Activated B cell treated with CpG ODN at 0.5 μM for 24 hours (primary cell): ENCODE measurements at places on chromosomes 4 and X. TPM values are rescaled to one million over a fixed set of nuclear protein-coding genes. Genes with fewer than 3 reads are reported as not detected.

Gene MAGEB17
- total RNA-seq, result not detected in 2 replicates

Gene NHSL2
- 0.29 TPM in 2 replicates for total RNA-seq

Gene SYTL4
- 0.20 and 0.39 TPM in 2 replicates for total RNA-seq

Gene KCTD8
- total RNA-seq, result not detected in 2 replicates

DNA sequence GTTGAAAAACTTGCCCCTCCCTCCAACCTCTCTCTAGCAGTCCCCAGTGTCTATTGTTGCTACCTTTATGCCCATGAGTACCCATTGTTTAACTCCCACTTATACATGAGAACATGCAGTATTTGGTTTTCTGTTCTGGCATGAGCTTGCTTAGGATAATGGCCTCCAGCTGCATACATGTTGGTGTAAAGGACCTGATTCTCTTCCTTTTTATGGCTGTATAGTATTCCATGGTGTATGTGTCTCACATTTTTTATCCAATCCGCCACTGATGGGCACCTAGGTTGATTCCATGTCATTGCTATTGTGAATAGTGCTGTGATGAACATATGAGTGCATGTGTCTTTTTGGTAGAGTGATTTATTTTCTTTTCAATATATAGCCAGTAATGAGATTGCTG, 50.0 kb upstream of the GPC4 start:
- H3K4me3 ChIP-seq, result no peak overlapping the region
- H3K4me1 ChIP-seq, result no peaks in the 10 kb centered on the region
- DNase-seq, result no peak
- no peaks in the 10 kb centered on the region for H3K36me3 ChIP-seq
- no peak overlapping the region for H3K27ac ChIP-seq

- peaks cover 8% of the 10 kb centered on the region for H3K36me3 ChIP-seq
- peaks cover 19% of the 10 kb centered on the region for H3K4me1 ChIP-seq
- DNase-seq, result no peak
- no peak overlapping the region for H3K4me3 ChIP-seq
Measured at GRCh38 chr4:39642885-39643552, 4.4 kb upstream of the SMIM14 start.

- no peaks in the 10 kb centered on the region for H3K36me3 ChIP-seq
- H3K4me1 ChIP-seq, result no peaks in the 10 kb centered on the region
- no peak overlapping the region for H3K27ac ChIP-seq
Measured at GRCh38 chr4:186216465-186217024, 10.8 kb upstream of the KLKB1 start.

DNA sequence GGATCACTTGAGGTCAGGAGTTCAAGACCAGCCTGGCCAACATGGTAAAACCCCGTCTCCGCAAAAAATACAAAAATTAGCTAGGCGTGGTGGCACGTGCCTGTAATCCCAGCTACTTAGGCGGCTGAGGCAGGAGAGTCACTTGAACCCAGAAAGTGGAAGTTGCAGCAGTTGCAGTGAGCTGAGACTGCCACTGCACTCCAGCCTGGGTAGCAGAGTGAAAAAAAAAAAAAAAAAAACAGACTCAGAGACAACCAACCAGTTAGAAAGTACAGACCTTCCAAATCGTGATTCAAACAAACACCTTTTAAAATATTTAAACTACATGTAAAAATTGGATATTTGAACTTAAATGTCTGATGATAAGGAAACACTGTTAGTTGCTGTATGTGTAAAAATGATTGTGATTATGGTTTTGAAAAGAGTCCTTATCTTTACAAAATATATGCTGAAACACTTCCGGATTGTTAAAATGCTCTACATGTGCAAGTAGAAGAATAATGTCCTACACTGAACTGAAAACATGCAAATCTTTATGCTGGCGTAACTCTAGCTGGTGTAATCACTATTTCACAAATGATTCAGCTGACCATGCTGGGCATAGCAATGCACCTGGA, 37.8 kb downstream of the SH3KBP1 start:
- H3K36me3 ChIP-seq, result peaks cover 11% of the 10 kb centered on the region
- H3K27me3 ChIP-seq, result no peaks in the 10 kb centered on the region
- H3K27ac ChIP-seq, result peak overlapping the region; percentile 89
- H3K4me1 ChIP-seq, result peaks cover 66% of the 10 kb centered on the region

DNA sequence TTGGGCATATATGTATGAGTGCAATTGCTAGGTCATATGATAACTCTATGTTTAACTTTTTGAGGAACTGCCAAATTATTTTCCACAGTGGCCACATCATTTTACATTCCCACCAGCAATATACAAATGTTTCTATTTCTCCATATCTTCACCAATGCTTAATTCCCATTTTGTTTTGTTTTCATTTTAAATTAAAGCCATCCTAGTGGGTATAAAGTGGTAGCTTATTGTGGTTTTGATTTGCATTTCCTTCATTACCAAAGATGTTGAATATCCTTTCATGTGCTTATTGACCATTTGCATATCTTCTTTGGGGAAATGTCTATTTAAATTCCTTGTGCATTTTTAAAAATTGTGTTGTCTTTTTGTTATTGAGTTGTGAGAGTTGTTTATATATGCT, 36.7 kb upstream of the SCOC start:
- no peak for DNase-seq
- H3K27ac ChIP-seq, result no peak overlapping the region
- peaks cover under 1% of the 10 kb centered on the region for H3K4me1 ChIP-seq
- H3K27me3 ChIP-seq, result peaks cover 3% of the 10 kb centered on the region
- H3K4me3 ChIP-seq, result no peak overlapping the region

DNA sequence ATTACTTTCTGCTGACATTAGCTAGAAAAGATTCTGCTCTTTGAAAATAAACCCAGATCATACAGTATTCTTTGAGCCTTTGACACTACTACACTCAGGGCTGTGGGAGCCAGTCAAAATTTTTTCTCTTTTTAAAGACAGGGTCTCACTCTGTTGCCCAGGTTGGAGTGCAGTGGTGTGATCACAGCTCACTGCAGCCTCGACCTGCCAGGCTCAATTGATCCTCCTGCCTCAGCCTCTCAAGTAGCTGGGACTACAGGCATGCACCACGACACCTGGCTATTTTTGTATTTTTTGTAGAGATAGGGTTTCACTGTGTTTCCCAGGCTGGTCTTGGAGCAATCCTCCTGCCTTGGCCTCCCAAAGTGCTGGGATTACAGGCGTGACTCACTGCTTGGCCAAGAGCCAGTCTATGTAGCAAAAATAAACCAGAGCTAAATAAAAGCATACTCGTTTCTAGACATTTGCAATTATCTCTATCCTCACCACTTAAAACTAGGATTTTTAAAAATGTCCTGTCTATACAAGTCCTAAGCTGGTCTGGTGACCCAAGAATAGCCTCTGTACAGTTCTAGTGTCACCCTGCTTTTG, 43.2 kb downstream of the AKAP4 start:
- no peak for DNase-seq
- H3K4me3 ChIP-seq, result no peak overlapping the region
- no peaks in the 10 kb centered on the region for H3K36me3 ChIP-seq
- peaks cover 3% of the 10 kb centered on the region for H3K27me3 ChIP-seq
- no peaks in the 10 kb centered on the region for H3K4me1 ChIP-seq
- H3K27ac ChIP-seq, result no peak overlapping the region

GRCh38 chrX:71326394-71326793, 24.8 kb downstream of the ITGB1BP2 start:
- H3K27me3 ChIP-seq, result no peaks in the 10 kb centered on the region
- peaks cover 4% of the 10 kb centered on the region for H3K36me3 ChIP-seq
- no peaks in the 10 kb centered on the region for H3K4me1 ChIP-seq
- H3K4me3 ChIP-seq, result no peak overlapping the region

DNA sequence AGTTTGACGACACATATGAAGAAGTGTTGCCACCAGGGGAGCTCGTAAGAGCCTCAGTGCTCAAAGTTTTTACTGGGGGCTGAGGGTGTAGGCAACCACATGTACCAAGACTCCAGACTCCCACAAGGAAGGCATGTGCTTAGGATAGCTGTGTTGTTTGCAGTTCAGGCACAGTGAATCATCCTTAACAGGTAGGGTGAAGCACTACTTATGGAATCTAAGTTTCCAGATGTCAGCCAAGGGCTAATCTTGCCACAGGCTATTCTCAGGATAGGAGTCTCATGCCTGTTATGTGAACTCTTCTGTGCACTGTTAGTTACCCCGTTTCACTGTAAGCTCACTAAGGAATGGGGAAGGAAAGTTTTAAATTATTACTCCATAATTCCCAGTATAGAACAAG, 202.6 kb downstream of the TMA16 start:
- no peaks in the 10 kb centered on the region for H3K4me1 ChIP-seq
- no peak for DNase-seq
- H3K27ac ChIP-seq, result no peak overlapping the region
- H3K27me3 ChIP-seq, result peaks cover 5% of the 10 kb centered on the region

GRCh38 chrX:20463296-20464075, 196.8 kb upstream of the RPS6KA3 start:
- DNase-seq, result no peak
- no peaks in the 10 kb centered on the region for H3K4me1 ChIP-seq
- no peak overlapping the region for H3K4me3 ChIP-seq

GRCh38 chrX:153520287-153520917, 3.0 kb downstream of the ATP2B3 start:
- H3K27ac ChIP-seq, result no peak overlapping the region
- peaks cover 3% of the 10 kb centered on the region for H3K4me1 ChIP-seq
- H3K4me3 ChIP-seq, result no peak overlapping the region
- no peaks in the 10 kb centered on the region for H3K36me3 ChIP-seq

DNA sequence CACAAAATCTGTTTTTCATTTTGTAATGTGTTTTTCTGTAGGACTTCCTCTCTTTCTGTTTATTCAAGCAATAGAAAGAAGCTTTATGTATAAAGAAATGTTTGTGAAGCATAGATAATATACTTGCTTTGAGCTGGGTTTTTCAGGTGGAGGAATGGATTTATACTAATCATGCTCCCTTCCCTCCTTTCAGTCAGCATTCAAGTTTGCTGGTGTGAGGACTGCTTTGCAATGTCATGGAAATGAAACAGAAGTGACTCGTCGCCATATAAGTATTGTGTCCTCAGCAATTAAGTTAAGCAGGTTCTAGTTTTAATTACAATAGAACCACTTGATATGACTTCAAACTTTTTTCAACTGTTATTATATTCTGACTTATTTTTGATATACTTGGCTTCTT, 1447.1 kb downstream of the PCDH19 start:
- H3K27ac ChIP-seq, result no peak overlapping the region
- H3K27me3 ChIP-seq, result no peaks in the 10 kb centered on the region
- H3K36me3 ChIP-seq, result no peaks in the 10 kb centered on the region
- no peak for DNase-seq
- no peak overlapping the region for H3K4me3 ChIP-seq
- no peaks in the 10 kb centered on the region for H3K4me1 ChIP-seq

GRCh38 chrX:140815868-140816267, 106.3 kb downstream of the LINC00632 start:
- no peak for DNase-seq
- no peak overlapping the region for H3K4me3 ChIP-seq
- H3K27me3 ChIP-seq, result no peaks in the 10 kb centered on the region
- no peaks in the 10 kb centered on the region for H3K36me3 ChIP-seq
- no peak overlapping the region for H3K27ac ChIP-seq

DNA sequence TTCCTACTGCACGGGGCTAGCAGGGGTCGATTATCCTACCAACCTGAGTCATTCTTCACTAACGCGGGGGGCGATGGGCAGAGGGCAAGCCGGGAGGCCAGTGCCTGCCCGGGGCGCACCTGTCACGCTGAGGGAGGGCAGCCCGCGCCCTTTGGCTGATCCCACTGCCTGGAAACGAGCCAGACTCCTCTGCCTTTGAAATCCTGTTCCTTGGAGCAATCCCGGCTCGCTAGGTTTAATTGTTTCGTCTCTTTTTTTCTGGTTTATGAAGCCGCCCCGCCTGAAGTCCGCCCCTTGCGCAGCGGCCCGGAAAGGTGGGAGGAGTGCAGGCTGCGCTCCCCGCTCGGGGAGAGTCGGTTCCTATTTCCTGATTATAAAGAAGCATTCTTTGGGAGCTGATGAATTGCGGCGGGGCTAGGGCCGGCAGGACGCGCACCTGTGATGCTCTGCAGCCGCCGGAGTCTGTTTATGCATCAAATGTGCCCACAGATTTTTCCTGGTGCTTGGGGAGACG, 484.2 kb downstream of the BCOR start:
- peak overlapping the region; percentile 67 for H3K4me3 ChIP-seq
- H3K36me3 ChIP-seq, result no peaks in the 10 kb centered on the region
- DNase-seq, result peak; percentile 14
- H3K27me3 ChIP-seq, result peaks cover 22% of the 10 kb centered on the region
- H3K27ac ChIP-seq, result no peak overlapping the region

DNA sequence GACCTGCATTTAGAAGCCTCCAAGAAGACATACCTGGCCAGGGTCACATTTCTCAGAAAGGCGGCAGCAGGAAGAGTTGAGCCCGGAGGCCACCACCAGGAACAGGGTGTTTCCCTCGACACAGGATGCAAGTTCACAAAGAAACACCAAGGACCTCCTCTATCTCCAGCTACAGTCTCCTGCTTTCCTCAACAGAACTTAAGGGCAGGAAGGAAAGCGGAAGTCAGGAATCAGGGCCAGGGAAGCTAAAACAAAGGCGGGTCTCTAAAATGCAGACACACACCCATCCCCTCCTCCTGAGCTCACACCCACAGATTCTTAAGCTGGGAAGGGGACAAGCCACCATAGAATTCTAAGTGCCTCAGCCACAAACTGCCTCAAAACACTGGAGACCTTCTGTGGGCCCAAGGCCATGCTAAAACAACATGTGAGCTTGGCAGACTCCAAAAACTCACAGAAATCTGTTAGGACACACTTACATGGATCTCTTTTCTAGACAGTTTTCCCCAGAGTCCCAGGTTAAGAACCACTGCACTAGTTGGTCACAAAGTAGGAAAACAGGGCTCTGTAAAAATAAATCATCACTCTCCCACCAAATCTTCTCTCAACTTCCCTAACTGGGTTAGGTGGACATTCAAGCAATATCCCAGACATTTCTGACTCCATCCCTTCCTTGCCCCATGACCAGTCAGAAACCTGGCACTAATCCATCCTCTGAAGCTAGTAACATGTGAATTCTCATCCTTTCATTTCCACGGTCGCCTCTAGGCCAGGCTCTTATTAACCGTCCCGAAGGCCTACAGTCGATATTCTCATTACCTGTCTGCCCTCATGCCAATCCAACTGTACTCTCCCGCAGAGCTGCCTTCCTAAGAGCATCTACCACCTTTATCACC, 163.2 kb downstream of the APBB2 start:
- peaks cover 6% of the 10 kb centered on the region for H3K27me3 ChIP-seq
- H3K4me3 ChIP-seq, result no peak overlapping the region
- no peaks in the 10 kb centered on the region for H3K36me3 ChIP-seq
- no peaks in the 10 kb centered on the region for H3K4me1 ChIP-seq
- no peak overlapping the region for H3K27ac ChIP-seq
- DNase-seq, result no peak

- H3K4me1 ChIP-seq, result no peaks in the 10 kb centered on the region
- no peaks in the 10 kb centered on the region for H3K36me3 ChIP-seq
- no peak overlapping the region for H3K4me3 ChIP-seq
- no peaks in the 10 kb centered on the region for H3K27me3 ChIP-seq
- DNase-seq, result no peak
Measured at GRCh38 chr4:139208404-139208945, 31.5 kb upstream of the ELF2 start.

- no peaks in the 10 kb centered on the region for H3K36me3 ChIP-seq
- no peaks in the 10 kb centered on the region for H3K27me3 ChIP-seq
- H3K27ac ChIP-seq, result no peak overlapping the region
- H3K4me3 ChIP-seq, result no peak overlapping the region
Measured at GRCh38 chr4:83129264-83129663, 14.7 kb upstream of the PLAC8 start.
